ENCODE measurements at places on chromosomes 1 and 21. TPM values are rescaled to one million over a fixed set of nuclear protein-coding genes. Genes with fewer than 3 reads are reported as not detected.

DNAJC6 gene
- total RNA-seq, result 2.0 TPM

CGN gene
- total RNA-seq, result 0.22 TPM

TMIGD3 gene
- total RNA-seq, result 1.7 TPM

RCC1 gene
- total RNA-seq, result 8.5 TPM

KISS1 gene
- not detected for total RNA-seq

TFB2M gene
- total RNA-seq, result 18.0 TPM

ASCL5 gene
- not detected for total RNA-seq

PIK3CD gene
- total RNA-seq, result 4.1 TPM

SLC35F3 gene
- total RNA-seq, result not detected

NFASC gene
- 10.5 TPM for total RNA-seq

RIPK4 gene
- total RNA-seq, result 0.08 TPM

ANKRD45 gene
- 0.16 TPM for total RNA-seq

SAMD11 gene
- total RNA-seq, result 1.7 TPM

AGT gene
- 74.5 TPM for total RNA-seq

WNT3A gene
- not detected for total RNA-seq

DDAH1 gene
- 8.3 TPM for total RNA-seq

OR2T10 gene
- not detected for total RNA-seq

OR2G6 gene
- total RNA-seq, result not detected
